ENCODE measurements at places on chromosomes 2 and 18. TPM values are rescaled to one million over a fixed set of nuclear protein-coding genes. Genes with fewer than 3 reads are reported as not detected.

Gene CYP27A1
- 15.9 TPM for total RNA-seq

Gene KCNS3
- 2.7 TPM for total RNA-seq

Gene ABCB11
- total RNA-seq: not detected

Gene ADD2
- under 0.01 TPM for total RNA-seq

Gene C2orf80
- not detected for total RNA-seq

Gene DUSP28
- total RNA-seq: 3.4 TPM

Gene MTCL1
- 14.3 TPM for total RNA-seq

Gene TUBB8B
- total RNA-seq: not detected

Gene OR6B2
- total RNA-seq: not detected

Gene CGREF1
- 1.5 TPM for total RNA-seq

Gene SLC14A1
- 4.5 TPM for total RNA-seq

Gene MYOM1
- total RNA-seq: 0.15 TPM

Gene VWC2L
- total RNA-seq: not detected

Gene AP1S3
- total RNA-seq: 2.2 TPM

Gene APCDD1
- total RNA-seq: 2.2 TPM

Gene HOXD12
- not detected for total RNA-seq

Gene ZNF521
- total RNA-seq: 55.1 TPM

Gene REG3G
- total RNA-seq: not detected

Gene MRPS9
- 20.8 TPM for total RNA-seq

Gene SPIRE1
- total RNA-seq: 9.7 TPM

Gene SEPTIN10
- 51.0 TPM for total RNA-seq

Gene TMX3
- 26.5 TPM for total RNA-seq

Gene FRZB
- 1.2 TPM for total RNA-seq

Gene ANKAR
- 0.67 TPM for total RNA-seq

Gene FBXO15
- 0.34 TPM for total RNA-seq

Measured in bronchus fibroblast of lung (primary cell).